ENCODE measurements at places on chromosomes 3 and 15.

DNA sequence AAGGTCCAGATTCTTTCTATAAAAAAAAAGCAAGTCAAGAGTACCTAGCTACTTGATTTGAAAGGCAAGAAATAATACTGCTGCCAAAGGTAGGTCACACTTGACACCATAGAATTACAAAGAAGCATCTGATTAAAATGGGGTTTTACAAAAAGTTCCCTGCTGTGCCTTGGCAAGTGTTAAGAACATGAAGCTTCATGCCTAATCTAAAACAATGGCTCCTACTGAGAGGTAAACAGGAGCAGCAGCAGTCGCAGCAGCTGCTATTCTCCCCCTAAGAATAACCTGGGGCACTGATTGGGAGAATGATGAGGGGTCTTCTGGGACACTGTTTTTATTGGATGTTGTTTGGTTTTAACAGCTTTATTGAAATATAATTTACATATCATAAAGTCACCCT is 14.1 kb downstream of the UBP1 start:
- DNase-seq = no peak

GRCh38 chr15:90572893-90573292 is 43.2 kb downstream of the CRTC3 start:
- no peak for DNase-seq

DNA sequence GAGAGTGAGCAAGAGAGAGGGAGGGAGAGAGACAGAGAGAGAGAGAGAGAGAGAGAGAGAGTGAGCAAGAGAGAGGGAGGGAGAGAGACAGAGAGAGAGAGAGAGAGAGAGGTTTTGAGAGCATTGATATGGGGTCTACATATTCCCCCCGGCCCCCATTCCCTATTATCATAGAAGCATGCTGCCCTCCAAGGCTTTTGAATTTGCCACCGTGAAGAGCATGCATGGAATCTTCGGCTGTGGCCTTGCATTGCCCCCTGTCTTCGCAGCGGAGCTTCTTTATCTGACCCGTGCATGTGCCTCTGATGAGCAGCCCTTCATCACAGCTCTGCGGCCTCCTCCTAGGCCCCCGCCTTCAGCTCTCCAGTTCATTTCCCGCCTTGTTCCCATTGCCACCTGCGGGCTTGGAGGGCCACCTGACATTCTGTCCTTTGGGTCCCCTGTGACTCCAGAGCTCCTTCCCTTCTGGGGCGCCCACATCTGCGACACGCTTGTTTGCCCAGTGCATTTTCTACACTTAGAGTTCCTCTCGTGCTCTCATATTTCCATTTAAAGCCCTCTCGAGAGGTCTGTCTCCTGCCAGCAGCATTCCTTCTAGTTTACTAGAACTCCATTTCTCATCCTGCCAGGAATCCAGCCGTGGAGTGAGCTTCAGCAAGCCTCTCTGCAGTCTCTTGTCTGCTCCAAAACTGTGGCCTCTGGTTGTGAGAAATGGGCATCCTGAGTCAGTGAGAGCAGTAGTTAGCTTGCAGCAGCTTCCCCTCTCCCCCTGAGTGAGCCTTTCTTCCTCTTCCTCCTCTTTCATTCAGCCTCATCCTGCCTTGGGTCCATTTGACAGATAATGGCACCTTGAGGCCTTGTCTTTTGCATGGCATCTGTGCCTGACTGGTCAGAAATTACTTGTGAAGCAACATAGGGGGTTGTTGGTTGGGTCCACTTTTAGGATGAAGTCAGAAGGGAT is 25.3 kb downstream of the LPP start:
- DNase-seq = no peak

- no peak for DNase-seq
These were observed 48.0 kb downstream of the EEFSEC start for GRCh38 chr3:128201158-128201755.

DNA sequence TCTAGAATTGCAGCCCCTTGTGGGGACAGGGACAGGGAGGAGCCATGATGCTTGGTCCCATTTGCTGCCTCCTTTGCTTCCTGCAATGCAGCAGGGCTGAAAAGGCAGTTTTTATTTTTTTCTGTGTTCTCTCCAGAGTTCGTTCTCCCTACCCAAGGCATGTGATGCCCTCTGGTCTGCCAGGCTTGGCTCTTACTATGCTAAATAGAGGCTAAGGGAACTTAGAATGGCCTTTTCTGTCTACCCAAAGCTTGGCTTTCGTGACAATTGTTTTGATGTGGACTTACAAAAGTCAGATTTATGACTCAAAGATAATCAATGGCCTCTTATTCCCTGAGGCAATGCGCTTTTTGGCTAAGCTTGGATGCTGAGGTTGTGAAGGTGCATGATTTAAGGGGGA is 293.3 kb upstream of the TBL1XR1 start:
- DNase-seq = no peak

DNA sequence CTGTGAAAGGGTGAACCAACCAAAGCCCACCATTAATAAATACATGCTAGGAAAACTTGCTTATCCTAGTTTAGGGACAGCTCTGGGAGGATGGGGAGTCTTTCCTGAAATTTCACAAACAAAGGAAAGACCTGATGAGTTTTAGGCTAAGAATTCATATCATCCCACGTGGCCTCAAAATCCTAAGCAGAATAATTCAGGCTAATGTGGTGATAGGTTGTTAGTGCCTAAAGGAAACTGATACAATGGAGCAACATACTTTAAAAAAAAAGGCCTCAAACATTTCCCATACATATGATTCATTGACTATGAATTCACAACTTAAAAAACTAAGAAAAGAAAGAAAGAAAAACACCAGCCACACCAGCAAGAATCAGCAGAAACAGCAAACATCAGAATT is 126.9 kb upstream of the CNTN4 start:
- no peak for DNase-seq

GRCh38 chr15:69657626-69658025 is 205.0 kb downstream of the RPLP1 start:
- no peak for DNase-seq

GRCh38 chr15:83115831-83116565 is 8.6 kb downstream of the TM6SF1 start:
- DNase-seq = no peak

- DNase-seq = no peak
These were observed 104.0 kb downstream of the TNIK start for GRCh38 chr3:171356251-171356650.

GRCh38 chr3:98027085-98027446 is 8.0 kb downstream of the GABRR3 start:
- DNase-seq = no peak
